ENCODE measurements at places on chromosomes 12 and 14.

- DNase-seq = no peak
Measured at GRCh38 chr12:110885152-110885840, 35.1 kb downstream of the MYL2 start.

DNA sequence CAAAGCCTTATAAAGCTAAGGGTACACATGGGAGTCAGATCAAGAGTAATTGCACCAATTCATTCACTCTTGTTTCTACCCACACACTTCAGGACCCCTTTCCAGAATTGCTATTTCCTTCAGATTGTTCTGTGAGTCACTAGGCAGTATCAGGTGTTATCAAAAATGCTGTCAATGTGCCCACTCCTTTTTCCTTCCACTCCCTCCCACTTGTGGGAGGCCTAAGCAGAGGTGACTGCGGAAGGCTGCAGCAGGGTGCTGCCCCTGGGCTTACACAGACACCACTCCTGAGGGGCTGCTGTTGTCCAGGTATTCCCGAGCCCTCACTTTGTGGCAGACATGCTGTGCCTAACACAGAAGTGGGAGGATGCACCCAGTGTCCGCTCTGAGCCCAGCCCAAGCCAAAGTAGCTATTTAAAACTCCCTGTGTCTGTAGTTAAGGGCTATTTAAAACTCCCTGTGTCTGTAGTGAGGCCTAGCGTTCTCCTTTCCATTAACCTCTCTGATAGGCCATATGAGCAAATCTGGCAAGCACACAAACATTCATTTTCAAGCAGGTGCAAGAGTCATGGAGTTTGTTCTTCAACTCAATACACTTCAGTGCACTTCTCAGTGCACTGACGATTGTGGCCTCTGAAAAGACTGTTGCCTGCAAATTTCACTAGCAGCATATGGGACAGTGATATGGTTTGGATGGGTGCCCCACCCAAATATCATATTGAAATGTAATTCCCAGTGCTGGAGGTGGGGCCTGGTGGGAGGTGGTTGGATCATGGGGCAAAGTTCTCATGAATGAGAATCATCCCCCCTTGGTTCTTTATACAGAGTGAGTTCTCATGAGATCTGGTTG is 117.8 kb downstream of the PHLDA1 start:
- DNase-seq = no peak

GRCh38 chr14:44896275-44897040 is 65.3 kb downstream of the KLHL28 start:
- DNase-seq = no peak

DNA sequence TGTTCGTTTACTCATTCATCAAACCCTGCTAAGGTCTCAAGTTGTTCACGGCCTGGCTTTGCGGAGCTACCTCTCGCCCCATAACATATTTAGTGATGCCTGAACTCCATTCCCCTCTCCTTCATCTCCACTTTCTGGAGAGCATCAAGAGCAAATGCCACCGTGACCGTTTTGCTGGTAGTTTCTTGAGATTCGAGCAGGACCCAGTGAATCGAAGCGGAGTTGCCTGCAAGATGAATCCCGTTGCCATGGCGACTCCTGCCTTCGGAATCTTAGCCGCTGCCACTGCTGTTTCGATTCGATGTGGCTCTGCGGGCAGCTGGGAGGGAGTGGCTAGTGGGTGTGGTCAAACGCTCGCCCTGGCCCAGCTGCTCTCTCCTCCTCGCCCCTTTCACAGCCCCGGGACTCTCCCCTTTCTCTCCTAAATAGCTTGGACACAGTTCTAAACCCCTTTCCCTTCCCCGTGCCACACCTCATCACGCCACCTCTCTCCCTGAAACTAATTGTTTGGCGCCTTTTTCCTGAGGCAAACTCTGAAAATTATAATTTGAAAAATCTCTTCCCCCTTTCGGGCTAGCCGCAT is 1.4 kb downstream of the DAAM1 start:
- peak; percentile 53 for DNase-seq

DNA sequence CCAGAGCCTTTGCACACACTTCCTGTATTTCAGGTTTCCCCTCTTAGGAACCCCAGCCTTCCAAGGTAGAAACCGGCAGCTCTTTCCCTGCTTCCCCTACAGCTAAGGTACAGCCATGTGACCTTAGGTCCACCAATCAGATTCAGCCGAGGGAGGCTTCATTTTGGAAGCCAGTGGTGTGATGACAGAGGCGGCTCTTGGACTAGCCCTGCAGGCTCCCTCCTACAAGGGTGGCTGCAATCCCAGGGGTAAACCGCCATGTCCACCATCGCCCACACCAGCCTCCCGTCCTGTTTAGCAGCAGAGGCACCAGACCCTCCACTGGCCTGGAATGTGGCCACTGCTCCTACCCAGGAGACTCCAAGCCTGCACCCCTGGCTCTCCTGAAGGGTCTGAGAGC is 65.6 kb downstream of the SERPINA3 start:
- DNase-seq = no peak

GRCh38 chr12:1531654-1532374 is 62.6 kb downstream of the FBXL14 start:
- DNase-seq = no peak

- DNase-seq = no peak
Measured at GRCh38 chr12:105351523-105351922, 21.0 kb downstream of the C12orf75 start.

- no peak for DNase-seq
Measured at GRCh38 chr12:6899427-6899826, 5.2 kb upstream of the LRRC23 start.

GRCh38 chr12:59595883-59596540 is at the start of gene SLC16A7:
TSS of gene SLC16A7 (plus strand) at chr12:59596029. CDS start at chr12:59704802, 108,773 bp downstream.
- DNase-seq = peak; percentile 65

Measured in T follicular helper cell (primary cell).